Fibroblast of skin of left biceps (primary cell): ENCODE measurements at places on chromosomes 13 and 19.

- DNase-seq: no peak
These were observed 227.5 kb downstream of the DCT start for GRCh38 chr13:94251831-94252608.

DNA sequence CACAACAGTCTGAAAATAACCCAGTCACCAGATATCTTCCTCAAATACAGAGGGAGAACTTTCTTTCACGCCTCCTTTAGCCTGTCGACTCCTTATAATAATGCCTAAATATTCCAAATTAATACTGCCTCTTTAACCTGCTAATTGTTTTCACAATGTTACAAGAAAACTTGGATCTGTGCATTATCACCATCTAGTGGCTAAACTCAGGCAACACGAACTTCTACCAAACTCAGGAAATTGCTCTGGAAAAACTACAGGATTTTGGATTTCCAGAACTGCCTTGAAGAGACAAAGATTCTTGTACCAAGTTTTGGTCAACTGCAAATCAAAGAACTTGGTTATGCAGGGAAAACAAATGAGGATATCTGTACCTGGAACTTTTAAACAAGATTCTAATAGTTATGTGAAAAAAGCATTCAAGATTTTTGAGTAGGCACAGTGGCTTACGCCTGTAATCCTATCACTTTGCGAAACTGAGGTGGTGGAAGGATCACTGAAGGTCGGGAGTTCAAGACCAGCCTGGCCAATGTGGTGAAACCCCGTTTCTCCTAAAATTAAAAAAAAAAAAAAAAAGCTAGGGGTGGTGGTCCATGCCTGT, 10.8 kb downstream of the CLN5 start:
- DNase-seq: no peak

GRCh38 chr19:9793071-9793591, 24.6 kb upstream of the ZNF846 start:
- no peak for DNase-seq

DNA sequence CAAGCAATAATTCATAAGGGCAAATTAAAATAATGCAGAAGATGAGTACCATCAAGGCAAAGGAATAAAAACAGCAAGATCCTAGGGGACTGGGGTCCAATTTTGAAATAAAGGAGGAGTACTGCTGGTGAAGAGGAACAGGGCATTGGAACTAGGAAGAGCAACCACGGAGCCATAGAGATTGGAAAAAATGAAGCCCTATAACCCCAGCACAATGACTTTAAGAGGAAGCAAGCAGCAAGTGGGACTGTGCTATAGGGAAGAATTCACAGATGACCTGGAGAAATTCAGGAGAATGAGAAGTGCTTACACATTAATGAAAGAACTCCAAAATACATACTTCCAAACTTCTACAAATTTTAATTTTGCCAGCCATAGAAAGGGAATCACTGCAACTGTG, 44.9 kb upstream of the ITM2B start:
- no peak for DNase-seq

DNA sequence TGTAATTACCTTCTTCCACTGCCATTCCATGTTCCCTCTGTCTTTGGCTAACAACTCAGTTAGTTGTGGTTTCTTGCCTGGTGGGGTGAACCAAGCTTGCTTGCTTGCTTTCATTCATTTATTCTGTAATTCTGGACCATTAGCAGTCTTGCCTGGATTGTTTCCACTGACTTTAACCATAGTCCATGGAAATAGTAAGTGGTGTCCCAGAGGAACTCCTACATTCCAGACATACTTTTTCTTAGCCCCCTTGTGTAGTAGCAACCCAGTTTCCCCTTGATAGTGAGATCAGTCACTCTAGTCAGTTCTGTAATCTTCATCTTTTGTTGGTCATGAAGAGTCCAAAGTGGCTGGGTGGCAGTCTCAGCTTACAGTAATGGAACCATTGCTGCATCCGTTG, 23.2 kb downstream of the PDS5B start:
- peak; percentile 10 for DNase-seq

DNA sequence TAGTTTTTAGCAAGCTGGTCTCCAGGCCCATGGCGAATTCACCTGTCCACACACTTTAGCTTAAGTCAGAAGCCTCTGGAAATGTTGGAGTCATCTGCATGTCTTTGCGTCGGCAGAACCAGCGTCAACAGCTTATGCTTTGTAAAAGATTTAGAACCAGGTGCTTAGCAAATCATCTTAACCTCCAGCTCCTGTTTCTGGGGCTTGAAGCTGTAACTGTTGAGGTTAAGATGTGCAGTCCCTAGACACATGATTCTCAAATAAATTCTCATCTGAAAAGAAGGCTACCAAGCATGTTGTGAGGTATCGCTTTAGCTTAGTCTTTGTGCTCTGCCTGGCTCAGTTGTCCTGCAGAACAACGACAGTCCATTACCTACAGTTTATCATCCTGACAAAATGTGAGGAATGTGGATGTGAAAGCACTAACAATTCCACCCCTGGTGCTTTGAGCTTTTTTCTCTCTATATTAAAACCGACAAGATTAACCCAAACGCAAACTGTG, 4.4 kb downstream of the EFNB2 start:
- no peak for DNase-seq

DNA sequence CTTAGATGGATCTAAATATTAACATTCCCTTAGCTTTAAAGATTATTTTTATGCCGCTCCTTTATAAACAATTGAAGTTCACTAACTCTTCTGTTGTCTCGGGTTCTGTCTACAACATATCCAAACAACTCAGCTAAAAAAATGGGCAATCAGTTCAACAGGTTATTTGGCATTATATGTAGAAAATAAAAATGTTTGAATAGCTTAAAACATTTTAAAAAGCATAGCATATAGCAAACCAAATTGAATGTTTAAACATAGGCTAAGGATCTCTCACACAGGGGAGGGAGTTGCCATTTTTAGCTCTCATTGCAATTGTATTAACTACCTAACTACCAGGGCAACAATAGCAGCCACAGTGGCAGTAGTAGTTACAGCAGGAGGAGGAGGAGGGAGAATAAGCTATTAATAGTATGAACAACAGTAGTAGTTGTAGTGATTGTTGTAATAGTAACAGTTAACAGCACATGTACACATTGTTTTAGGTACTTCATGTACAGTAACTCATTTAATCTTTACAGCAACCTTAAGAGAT, 404.2 kb downstream of the KCNRG start:
- no peak for DNase-seq

DNA sequence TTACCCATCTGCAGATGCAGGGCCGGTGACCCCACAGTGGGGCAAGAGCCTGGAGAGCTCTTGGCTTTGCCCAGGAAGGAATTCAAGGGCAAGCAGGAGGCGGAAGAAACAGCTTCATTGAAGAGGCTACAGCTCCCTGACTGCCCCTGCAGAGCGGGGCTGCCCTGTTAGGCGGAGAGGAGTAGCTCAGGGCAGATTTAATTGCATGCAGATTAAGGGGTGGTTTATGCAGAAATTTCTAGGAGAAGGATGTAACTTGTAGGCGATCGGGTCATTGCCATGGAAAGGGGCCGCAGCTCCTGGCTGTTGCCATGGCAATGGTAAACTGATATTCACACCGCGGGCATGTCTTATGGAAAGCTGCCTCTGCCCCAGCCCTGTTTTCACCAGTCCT, 94.1 kb downstream of the ATP11A start:
- DNase-seq: no peak

DNA sequence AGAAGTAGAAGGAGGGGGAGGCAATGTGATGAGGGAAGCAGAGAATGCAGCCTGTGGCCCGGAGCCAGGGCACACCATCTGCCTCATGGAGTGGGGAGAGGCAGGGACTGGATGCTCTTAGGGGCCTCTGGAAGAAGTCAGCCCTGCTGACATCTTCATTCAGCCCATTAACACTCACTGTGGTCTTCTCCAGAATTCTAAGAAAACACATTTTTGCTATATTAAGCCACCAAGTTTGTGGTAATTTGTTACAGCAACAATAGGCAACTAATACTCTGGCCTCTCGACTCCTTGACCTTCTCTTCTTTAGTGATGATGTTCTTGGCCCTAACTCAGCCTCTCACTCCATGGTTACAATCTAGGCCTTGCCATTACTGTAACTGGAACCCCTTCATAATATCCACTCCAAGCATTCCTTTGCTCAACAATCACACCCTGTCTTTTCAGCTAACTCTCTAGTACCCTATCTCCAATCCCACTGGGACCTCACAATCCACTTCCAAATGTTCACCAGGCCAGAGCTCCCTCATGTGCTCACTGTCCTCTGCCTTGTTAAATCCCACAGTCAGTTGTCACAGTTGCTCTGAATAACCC, 98.5 kb downstream of the MIPEP start:
- DNase-seq: peak; percentile 92

- DNase-seq: no peak
These were observed 7.9 kb downstream of the FOSB start for GRCh38 chr19:45475537-45476291.

- DNase-seq: peak; percentile 66
These were observed at the start of gene ARID3A for GRCh38 chr19:925526-926322. ARID3A (plus strand) TSS chr19:926035; CDS start chr19:929529, 3,494 bp downstream.

- DNase-seq: no peak
These were observed 1426.8 kb downstream of the SLITRK5 start for GRCh38 chr13:89097994-89098393.

- DNase-seq: no peak
These were observed 108.0 kb downstream of the KCTD15 start for GRCh38 chr19:33904681-33905080.

- no peak for DNase-seq
These were observed 192.1 kb upstream of the TSC22D1 start for GRCh38 chr13:44768239-44768638.

- DNase-seq: no peak
These were observed 2.7 kb downstream of the LILRB5 start for GRCh38 chr19:54254195-54254906.

- DNase-seq: no peak
These were observed 117.1 kb upstream of the USP29 start for GRCh38 chr19:57002710-57003109.

- DNase-seq: no peak
These were observed 17.3 kb downstream of the MPND start for GRCh38 chr19:4360641-4361151.

DNA sequence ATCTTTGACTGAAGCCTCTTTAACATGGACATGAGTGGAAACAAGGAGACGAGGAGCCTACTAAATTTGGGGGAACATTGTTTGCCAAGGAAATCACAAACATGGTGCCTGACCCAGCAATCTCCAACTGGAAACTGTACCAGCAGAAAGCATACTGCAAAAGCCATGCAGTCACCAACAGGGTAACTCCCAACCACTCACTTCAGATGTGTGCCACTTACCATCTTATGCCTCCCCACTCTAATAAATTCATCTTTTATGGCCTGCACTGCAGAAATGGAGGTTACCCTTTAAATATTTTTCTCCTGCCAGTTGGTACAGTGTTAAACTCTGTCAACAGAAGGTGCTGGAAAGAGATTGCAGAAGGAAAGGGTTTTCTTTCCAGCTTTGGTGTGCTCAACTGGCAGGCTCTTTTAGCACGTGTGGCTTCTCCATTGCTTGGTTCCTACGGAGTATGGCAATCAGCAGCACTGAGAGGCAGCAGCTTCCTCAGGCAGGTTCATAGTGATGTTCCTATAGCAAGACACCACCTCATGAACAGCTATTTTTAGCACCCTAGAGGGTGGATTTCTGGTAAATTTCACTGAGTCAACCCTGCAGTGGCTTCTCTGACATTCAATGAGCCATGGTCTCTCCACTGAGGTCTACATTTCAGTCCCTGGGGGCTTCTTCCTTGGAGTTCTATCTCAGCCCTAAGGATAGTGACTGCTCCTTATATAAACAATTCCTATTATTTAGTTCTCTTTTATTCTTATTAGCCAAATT, 21.4 kb downstream of the MIR17HG start:
- DNase-seq: no peak

DNA sequence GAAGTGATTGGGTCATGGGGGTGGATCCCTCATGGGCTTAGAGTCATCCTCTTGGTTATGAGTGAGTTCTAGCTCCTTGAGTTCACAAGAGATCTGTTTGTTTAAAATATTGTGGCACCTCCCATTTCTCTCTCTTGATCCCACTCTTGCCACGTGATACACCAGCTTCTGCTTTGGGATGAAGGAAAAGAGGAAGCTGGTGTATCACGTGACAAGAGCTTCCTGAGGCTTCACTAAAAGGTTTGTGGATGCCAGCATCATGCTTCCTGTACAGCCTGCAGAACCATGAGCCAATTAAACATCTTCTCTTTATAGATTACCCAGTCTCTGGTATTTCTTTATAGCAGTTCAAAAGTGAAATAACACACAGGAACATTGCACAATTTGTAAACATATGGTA, 352.5 kb upstream of the ATXN8OS start:
- no peak for DNase-seq

DNA sequence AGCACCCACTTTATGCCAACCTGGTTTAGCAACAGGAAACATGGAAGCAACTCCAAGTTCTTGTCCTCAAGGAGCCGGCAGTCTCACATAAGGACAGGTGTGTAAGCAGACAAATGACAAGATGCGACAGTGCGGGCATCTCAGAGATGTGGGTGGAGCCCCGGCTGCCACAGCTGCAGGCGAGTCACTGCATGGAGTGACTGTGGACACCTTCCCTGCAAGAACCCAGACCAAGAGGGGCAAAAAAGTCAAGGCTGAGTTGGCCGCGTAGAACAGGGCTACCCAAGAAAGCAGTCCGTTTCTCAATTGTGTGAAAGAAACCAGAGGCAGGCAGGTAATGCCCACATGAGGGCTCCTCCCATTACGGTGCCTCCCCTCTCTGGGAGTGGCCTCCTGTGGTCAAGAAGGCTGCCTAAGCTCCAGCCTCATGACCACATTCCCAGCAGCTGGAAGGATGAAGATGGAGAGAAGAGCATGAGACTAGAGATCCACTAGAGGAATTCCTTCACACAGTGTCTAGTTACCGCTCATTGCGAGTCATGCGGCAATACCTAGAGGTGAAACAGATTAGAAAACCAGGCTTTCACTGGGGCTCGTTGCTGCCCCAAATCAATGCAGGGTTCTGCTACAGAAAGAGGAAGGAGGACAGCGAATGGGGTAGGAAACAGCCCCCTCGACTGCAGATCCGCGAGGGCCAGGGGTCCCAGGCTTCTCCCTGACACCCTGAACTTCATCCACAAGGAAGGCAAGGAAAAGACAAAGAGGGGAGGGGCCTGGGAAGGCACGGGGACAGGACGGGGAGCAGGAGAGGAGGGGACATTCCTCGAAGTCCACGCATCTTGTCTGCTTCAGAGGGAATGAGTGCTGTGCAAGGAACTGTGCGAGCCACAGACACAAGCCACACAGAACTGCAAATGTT, 80.2 kb downstream of the SPACA7 start:
- DNase-seq: no peak

GRCh38 chr13:41028051-41028450, 8.9 kb upstream of the ELF1 start:
- DNase-seq: no peak

GRCh38 chr19:29378543-29379080, 147.2 kb upstream of the VSTM2B start:
- DNase-seq: no peak

DNA sequence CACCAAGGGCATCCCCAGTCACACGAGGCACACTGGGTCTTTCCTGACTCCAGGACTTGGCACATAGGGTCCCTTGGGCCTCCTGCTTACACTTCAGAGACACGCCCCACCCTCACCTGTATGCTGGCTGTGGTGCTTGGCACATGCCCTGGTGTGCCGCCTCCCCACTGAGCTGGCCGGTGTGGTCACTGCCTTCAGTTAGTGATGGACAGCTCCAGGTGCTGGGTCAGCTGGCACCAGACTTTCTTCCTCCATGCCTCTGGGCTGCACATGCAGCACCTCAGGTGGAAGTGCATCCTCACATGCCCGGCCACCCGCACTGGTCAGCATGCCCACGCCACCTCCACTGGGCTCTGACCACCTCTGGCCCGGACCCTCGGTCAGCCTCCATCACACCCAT, 52.9 kb downstream of the KLF2 start:
- DNase-seq: no peak
